ENCODE measurements at places on chromosomes 16 and 17.

DNA sequence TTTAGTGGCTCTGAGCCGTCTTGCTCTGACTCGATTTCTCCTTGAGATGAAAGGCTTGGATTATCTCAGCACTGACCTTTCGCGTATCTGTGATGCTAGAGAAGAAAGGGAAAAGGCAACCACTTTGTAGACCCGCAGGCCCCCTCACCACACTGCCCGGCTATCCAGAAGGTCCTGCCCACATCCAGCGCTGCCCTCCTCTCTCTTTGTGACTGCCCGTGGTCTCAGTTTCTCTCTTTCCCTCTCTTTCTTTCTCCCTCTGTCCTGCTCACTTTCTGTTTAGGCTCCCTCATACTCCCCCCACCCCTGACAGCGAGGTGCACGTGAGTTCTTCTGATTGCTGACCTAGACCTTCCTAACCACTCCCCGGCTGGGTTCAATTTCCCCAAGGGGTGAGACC, 12.8 kb upstream of the TBX21 start:
- no peak for DNase-seq

DNA sequence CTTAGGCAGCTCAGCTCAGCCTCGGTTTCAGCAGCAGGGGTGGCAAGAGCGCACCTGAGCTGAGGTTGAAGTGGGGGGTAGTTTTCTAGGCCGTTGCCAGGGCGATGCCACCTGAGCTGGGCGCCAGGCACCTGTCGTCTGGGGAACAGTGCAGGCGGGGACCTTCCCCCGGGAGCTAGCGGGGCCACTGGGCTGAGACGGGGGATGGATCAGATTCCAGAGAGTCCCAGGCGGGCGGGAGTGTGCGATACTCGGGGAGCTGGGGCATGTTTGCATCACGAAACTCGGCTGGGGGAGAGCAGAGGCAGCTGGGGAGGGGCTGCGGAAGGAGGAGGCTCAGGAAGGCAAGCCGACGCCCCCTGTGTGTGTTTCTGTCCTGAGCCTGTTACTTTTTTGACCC, 477 bp upstream of the CLDN9 start:
- no peak for DNase-seq

DNA sequence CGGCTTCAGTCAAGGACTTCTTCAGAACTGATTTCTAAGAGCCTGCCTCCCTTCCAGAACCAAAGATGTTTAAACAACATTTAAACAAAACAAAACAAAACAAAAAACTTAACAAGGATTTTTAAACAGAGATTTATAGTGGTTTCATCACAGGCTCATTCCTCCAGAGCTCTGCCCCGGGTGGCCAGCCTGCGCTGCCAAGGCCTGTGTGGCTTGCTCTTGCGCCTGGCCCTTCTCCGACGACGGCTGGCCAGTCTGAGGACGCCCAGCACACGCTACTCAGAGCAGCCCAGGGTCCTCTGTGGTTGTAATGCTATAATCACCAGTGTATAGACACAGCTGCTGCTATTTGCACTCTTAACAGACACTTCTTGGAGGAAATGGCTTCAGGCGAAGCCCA, 307.2 kb upstream of the MYOCD start:
- DNase-seq = no peak

- no peak for DNase-seq
Observed at GRCh38 chr16:21130811-21131210, 19.8 kb downstream of the DNAH3 start.

- no peak for DNase-seq
Observed at GRCh38 chr17:79304884-79305283, 230.3 kb downstream of the ENGASE start.

GRCh38 chr16:28218109-28218508, 6.3 kb upstream of the XPO6 start:
- peak; percentile 18 for DNase-seq

GRCh38 chr16:27706156-27706865, 156.4 kb downstream of the KATNIP start:
- no peak for DNase-seq

- DNase-seq = no peak
Observed at GRCh38 chr17:56121191-56122051, 31.9 kb upstream of the ANKFN1 start.

DNA sequence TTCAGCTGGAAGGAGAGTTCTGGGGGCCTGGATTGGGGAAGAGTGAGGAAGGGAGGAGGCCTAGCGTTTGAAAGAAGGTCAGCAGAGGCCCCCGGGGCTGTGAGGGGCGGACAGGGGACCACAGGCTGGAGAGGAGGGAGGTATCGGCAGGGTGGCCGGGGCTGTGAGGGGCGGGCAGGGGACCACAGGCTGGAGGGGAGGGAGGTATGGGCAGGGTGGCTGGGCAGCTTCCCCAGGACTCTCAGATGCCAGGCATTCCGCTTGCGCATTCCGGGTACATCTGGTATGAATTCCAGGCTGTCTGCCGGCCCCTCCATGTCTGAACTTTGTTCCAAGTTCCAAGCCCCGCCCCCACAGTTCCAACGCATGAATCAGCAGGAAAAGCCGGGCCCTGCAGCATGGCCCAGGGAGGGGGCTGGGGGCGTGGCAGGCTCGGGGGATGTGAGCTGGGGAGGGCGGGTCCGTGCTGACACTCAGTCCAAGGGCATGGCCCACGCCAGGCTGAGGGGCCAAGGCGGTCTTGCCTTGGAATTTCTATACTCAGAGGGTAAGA, 4.3 kb upstream of the TLCD2 start:
- DNase-seq = peak; percentile 96
